MM.1S (cell line): ENCODE measurements at places on chromosomes 12 and 14.

DNA sequence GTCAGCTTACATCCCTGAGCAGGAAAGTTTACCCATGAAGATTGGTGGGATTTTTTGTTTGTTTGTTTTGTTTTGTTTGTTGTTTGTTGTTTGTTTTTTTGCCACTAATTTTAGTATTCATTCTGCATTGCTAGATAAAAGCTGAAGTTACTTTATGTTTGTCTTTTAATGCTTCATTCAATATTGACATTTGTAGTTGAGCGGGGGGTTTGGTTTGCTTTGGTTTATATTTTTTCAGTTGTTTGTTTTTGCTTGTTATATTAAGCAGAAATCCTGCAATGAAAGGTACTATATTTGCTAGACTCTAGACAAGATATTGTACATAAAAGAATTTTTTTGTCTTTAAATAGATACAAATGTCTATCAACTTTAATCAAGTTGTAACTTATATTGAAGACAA is 37.6 kb downstream of the CD9 start:
- no peak overlapping the region for H3K4me3 ChIP-seq
- H3K36me3 ChIP-seq, result peaks cover 8% of the 10 kb centered on the region; the same call in 1 of the 2 replicates
- H3K4me1 ChIP-seq, result peaks cover 28% of the 10 kb centered on the region
- no peak for DNase-seq

DNA sequence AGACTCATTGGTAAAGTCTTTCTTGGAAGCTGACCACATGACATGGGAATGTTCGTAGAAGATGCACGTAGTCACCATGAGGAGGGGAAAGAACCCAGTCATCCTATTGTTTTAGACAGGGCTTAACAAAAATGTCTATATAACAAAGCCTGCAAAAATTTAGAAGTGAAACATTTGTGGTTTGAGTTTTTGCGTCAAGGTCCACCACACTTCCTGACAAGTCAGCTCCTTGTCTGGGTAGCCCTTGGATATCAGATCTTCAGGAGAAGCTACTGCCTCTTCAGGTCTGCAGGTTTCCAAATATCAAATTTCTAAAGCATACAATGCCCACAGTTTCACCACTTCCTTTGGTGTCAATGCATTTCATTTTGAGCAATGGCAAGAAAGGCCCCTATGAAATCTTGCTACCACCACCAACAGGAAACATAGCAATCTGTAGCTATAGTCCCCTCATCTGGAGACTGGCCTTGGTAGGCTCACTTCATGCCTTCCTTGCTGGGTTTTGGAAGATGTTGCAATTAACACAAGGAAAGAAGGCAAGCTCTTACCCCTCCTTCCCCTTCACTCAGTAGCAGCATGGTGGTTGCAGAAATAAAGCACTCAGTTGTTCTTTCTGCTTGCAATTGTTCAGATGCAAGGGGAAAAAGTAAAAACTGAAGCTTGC is 235.2 kb downstream of the PCNX1 start:
- DNase-seq, result peak; percentile 69
- H3K36me3 ChIP-seq, result no peaks in the 10 kb centered on the region
- peak overlapping the region; percentile 76; the same call in 1 of the 2 replicates for H3K27ac ChIP-seq
- no peak overlapping the region for H3K4me3 ChIP-seq
- no peaks in the 10 kb centered on the region for H3K27me3 ChIP-seq
- H3K4me1 ChIP-seq, result peaks cover 23% of the 10 kb centered on the region

DNA sequence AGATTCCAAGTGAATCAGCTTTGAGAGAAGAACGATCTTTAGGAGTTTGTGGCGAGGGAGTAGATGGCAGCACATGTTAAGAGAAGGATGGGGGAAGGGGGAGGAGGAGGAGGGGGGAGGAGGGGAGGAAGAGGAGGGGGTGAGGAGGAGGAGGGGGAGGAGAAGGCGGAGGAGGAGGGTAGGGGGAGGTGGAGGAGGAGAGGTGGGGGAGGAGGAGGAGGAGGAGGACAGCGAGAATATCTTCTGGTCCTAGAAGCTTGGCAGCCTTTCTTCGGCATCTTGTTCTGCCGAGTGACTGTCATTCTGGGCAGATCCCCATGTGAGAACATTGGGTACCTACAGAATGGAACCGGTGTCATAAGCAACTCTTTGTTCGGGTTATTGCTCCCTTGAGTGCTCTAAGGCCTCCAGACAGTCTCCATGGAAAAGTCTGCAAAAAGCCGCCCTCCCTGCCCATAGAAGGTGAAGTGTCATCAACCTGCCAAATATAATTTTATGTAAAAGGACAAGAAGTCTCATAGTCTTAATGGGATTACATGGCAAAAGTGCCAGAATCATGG is 6.9 kb downstream of the RFC5 start:
- no peak overlapping the region for H3K4me3 ChIP-seq
- H3K4me1 ChIP-seq, result no peaks in the 10 kb centered on the region
- H3K27ac ChIP-seq, result no peak overlapping the region
- H3K27me3 ChIP-seq, result no peaks in the 10 kb centered on the region

- DNase-seq, result no peak
- H3K4me3 ChIP-seq, result no peak overlapping the region
- H3K27ac ChIP-seq, result no peak overlapping the region
- no peaks in the 10 kb centered on the region for H3K36me3 ChIP-seq
Measured at GRCh38 chr12:130320536-130320935, 17.2 kb upstream of the PIWIL1 start.

DNA sequence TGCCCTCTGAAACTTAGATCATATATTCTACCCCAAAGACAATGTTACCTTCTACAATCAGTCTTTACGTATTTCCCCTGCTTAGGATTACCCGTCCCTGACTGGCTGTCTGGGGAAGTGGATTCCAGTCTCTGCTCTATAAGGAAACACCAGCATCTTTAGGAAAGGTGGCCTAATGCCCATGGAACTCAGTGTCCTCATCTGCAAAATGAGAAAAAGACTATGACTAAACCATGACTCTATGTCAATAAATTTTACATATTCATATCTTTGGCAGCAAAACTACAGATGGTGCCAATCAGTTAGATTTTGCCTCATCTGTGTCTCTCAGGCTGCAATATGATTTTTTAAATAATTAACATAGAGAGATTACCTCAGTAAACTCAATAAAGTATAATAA is 133.8 kb downstream of the ITPR2 start:
- no peak overlapping the region for H3K27ac ChIP-seq
- no peak overlapping the region for H3K4me3 ChIP-seq
- H3K27me3 ChIP-seq, result no peaks in the 10 kb centered on the region
- no peaks in the 10 kb centered on the region for H3K36me3 ChIP-seq
- no peak for DNase-seq
- H3K4me1 ChIP-seq, result no peaks in the 10 kb centered on the region

DNA sequence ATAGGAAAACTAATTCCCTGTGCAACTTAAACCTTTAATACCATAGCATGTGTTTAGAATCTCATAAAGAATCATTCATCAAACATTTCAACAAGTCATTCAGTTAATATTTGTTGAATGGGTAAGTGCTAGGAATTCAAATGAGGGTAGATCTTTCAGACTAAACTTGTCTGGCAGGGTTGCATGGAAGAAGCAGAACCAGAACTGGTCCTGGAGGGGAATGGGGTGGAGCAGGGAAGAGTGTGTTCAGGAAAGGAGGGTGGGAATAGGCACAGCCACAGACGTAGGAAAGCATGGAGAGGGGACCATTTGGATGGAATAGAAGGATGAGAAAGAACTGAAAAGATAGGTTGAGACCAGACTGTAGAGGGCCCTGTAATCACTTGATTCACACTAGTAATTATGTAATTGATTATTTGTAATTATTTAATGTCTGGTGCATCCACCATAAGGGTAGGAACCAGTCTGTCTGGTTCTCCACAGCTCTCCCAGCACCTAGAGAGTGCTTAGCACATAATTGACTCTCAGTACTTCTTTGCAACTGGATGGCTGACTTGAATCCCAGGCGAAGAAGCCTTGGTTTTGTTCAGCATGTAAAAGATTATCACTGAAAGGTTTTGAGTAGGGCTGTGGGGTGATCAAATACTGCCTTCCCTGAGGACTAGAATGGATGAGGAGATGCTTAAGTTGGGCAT is 3.0 kb upstream of the MAP3K9 start:
- no peak overlapping the region for H3K27ac ChIP-seq
- no peak overlapping the region for H3K4me3 ChIP-seq
- H3K36me3 ChIP-seq, result no peaks in the 10 kb centered on the region
- no peaks in the 10 kb centered on the region for H3K27me3 ChIP-seq
- DNase-seq, result no peak

DNA sequence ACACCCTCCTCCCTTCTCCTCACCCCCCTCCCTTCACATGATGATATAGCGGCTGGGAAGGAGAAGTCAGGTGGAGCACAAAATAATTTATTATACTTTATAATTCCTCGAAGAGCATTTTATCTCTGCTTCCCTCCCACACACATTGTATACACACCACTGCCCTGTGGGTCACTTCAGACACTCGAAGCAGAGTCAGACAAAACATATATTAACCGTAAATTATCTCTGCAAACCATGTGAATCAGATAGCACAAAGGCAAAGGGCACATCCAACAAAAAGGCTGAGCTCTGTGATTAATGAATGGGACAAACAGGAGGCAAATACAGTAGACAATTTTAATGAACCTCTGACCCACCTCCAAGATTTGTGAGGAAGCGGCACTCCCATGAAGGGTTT is 450.7 kb downstream of the GALC start:
- no peaks in the 10 kb centered on the region for H3K36me3 ChIP-seq
- H3K27ac ChIP-seq, result no peak overlapping the region
- H3K27me3 ChIP-seq, result no peaks in the 10 kb centered on the region
- H3K4me3 ChIP-seq, result no peak overlapping the region
